ENCODE measurements at places on chromosomes 16 and 17. TPM values are rescaled to one million over a fixed set of nuclear protein-coding genes. Genes with fewer than 3 reads are reported as not detected.

DNA sequence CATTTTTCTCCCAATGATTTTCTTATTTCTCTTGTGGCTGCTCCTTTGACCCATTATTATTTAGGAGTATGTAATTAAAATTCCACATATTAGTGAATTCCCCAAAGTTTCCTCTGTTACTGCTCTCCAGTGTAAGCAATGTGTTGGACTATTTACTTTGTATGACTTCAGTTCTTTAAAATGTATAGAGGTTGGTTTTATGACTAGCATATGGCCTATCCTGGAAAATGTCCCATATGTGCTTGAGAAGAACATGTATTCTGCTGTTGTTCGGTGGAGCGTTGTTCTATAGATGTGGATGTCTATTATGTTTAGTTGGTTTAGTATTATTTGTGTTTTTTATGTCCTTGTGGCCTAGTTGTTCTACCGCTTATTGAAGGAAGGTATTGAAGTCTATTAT lies 6.0 kb upstream of the NT5M start:
- no peaks in the 10 kb centered on the region for H3K36me3 ChIP-seq
- H3K4me3 ChIP-seq: no peak overlapping the region
- peaks cover 24% of the 10 kb centered on the region for H3K4me1 ChIP-seq
- no peaks in the 10 kb centered on the region for H3K27me3 ChIP-seq

DNA sequence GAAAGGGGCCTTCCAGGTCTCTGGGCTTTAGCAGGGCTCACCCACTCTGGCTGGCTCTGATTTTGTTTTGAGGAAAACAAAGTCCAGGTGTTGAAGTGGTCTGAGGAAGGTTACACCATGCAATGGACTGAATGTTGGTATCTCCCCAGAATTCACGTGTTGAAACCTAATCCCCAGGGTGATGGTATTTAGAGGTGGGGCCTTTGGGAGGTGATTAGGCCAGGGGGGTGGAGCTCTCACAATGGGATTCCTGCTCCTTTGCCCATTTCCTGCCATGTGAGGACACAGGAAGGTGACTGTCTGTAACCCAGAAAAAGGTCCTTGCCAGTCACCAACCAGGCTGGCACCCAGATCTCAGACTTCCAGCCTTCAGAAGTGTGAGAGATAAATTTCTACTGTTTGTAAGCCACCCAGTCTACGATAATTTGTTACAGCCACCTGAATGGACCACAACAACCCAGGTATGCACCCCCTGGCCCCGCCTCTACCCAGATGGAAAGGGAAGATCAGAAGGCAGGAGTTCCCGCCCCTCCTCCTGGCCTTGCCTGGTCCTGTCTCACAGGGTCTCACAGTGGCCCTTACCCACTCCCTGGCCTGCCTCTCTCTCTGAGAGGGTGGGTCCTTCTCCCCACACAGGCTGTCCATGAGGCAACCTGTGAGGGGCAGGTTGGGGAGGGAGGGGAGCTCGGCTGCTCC lies 32.0 kb downstream of the LRRC75A start:
- peaks cover 2% of the 10 kb centered on the region for H3K4me1 ChIP-seq
- DNase-seq: no peak
- no peak overlapping the region for H3K27ac ChIP-seq
- peaks cover 4% of the 10 kb centered on the region for H3K36me3 ChIP-seq
- H3K27me3 ChIP-seq: no peaks in the 10 kb centered on the region

DNA sequence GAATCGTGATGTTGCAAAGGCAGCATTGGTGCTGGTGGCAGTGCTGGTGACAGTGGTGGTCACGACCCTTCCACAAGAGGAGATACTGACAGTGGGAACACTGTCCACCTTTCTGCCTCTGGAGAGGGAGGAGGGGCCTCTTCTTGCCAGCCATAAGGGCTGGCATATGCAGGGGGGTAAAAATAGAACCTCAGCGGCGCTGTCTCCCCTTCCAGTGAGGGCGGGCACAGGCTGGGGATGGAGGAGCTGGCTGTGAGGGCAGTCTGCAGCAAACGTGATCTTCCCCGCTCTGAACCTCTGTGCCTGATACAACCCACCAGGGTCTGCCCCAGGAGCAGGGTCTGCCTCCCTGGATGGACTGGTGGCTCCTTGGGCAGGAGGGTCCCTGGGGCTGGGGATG lies 3.4 kb downstream of the RAP1GAP2 start:
- H3K4me1 ChIP-seq: peaks cover 31% of the 10 kb centered on the region
- H3K36me3 ChIP-seq: peaks cover 3% of the 10 kb centered on the region
- DNase-seq: no peak
- H3K4me3 ChIP-seq: no peak overlapping the region

DNA sequence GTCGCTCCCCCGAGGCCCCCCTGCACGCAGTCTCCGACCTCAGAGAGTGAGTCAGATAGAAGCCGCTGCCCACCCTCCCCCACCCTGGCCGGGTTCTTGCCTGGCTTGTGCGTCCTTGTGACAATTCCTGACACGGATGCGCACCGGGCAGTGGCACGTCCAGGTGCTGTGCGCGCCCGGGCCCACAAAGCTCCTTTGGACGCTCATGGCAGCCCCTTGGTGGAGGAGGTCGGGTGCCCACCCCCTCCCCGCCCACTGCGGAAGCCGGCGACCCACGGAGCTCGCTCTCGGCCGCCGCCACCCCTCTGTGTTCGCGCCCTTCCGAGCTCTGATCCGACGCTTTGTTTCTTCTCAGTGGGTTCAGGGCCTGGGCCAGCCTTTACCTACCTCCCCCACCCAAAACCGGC lies 662 bp upstream of the TUBB3 start:
- no peak overlapping the region for H3K4me3 ChIP-seq
- H3K36me3 ChIP-seq: no peaks in the 10 kb centered on the region
- peaks cover 37% of the 10 kb centered on the region for H3K4me1 ChIP-seq
- peaks cover 70% of the 10 kb centered on the region for H3K27me3 ChIP-seq
- H3K27ac ChIP-seq: no peak overlapping the region
- peak; percentile 45 for DNase-seq

DNA sequence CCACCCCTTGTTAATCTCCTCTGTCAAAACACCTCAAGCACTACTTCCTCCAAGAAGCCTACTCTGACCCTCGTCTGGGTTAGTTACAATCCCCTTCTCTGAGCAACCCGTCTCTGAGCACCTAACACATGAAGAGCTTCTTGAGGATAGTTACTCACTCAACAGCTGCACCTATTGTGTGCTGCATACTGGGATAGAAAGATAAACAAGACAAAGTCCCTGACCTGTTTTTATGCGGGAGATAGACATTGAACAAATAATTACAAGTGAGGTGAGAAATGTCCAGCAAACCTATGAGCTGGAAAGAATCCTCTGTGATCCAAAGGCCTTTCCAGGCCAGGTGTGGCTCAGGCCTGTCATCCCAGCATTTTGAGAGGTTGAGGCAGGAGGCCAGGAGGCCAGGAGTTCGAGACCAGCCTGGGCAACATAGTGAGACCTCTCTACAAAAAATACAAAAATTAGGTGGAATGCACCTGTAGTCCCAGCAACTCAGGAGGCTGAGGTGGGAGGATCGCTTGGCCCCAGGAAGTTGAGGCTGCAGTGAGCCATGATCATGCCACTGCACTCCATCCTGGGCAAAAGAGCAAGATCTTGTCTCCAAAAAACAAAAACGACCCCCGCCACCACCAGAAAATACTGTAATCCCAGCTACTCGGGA lies 5.5 kb upstream of the ZNF771 start:
- peak overlapping the region; percentile 62 for H3K4me3 ChIP-seq
- peaks cover 9% of the 10 kb centered on the region for H3K36me3 ChIP-seq
- no peak overlapping the region for H3K27ac ChIP-seq
- no peak for DNase-seq
- H3K27me3 ChIP-seq: peaks cover 3% of the 10 kb centered on the region

DNA sequence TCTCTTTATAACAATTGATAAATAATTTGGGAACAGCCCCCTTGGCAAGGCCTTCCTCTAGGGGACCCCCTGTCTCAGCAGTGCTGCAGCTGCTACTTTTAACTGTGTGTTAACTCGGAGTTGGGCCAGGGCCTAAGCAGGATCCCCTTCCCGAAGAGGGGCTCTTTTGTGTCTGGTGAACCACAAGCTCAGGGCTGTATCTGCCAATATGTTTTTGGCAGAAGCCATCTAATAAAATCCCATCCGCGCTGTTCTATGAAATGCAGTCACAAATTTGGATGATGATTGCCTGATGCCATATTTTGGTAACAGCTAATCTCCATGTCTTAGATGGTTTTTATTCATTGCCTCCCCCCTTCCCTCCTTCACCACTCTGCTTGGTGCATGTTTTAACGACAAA lies 267.7 kb downstream of the FTO start:
- no peaks in the 10 kb centered on the region for H3K36me3 ChIP-seq
- H3K27me3 ChIP-seq: no peaks in the 10 kb centered on the region
- H3K27ac ChIP-seq: no peak overlapping the region
- DNase-seq: no peak
- no peak overlapping the region for H3K4me3 ChIP-seq

Gene CAVIN1
- total RNA-seq: 1.7 TPM

Gene C17orf113
- total RNA-seq: 0.40 TPM

Gene ABCC12
- not detected for total RNA-seq

Gene NR1D1
- 4.8 TPM for total RNA-seq
